ENCODE measurements at places on chromosomes 1 and 21.

- DNase-seq = no peak
Observed at GRCh38 chr1:186236921-186237320, 138.1 kb downstream of the TPR start.

DNA sequence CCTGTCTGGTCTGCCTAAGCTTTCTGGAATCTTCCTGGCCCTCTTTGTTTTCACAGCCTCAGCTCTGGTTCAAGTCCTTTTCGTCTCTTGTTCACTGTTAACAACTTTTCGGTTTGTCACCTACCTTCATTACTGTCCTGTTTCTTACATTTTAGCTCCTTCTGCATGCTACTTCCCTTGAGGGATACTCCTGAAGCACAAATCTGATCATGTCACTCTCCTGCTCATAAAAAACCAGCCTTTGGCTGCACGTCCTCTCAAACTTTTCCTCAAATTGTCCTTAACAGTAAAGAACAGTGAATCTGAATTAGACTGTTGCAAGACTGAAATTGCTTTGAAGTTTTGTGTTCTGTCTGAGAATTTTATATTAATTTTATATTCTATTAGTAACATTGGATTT is 3.3 kb downstream of the RAVER2 start:
- DNase-seq = no peak

- no peak for DNase-seq
Observed at GRCh38 chr1:166884040-166884642, 8.1 kb upstream of the TADA1 start.

GRCh38 chr1:185690527-185690926 is 43.7 kb upstream of the HMCN1 start:
- no peak for DNase-seq

DNA sequence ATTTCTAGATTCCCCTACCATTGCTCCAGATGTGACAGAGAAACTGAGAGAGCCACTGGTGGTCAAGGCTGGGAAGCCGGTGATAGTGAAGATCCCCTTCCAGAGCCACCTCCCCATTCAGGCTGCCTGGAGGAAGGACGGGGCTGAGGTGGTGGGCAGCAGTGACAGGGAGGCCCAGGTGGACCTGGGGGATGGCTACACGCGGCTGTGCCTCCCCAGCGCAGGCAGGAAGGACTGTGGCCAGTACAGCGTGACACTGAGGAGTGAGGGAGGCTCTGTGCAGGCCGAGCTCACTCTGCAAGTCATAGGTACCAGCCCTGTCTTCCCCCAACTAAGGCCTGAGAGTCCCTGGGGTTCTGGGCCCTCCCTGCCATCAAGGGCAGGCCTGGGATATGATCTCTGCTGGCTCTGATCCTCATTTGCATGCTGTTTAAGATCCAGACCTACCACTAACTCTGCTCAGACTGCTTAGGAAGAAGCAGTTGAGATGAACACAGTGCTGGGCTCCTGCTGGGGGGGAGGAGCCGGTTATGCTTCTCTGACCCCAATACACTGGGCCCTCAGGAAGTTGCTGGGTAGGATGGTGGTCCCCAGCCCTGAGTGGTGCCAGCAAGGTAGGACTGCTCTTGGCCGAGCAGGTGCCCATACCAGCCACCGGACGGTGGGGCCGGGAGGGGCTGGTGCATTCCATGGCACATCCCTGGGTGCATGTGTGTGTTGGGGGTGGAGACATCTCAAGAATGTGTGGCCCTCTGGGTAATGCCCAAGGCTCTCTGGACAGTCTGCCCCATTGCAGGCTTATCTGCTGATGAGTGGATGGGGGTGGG is 25.1 kb downstream of the IGFN1 start:
- DNase-seq = no peak

DNA sequence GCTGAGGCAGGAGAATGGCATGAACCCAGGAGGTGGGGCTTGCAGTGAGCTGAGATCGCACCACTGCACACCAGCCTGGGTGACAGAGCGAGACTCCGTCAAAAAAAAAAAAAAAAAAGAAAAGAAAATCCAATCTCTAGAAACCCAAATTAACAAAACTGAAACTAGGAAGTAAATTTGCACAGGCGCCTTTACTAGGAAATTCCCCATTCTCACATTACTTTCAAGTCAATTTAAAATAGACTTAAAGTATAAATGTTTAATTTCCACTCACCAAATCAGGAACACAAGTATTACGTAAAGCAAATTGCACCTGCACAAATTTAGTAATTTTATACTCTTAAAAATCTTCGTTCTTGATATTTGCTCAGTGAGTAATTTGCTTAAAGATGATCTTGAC is 67.8 kb upstream of the BCAR3 start:
- no peak for DNase-seq

DNA sequence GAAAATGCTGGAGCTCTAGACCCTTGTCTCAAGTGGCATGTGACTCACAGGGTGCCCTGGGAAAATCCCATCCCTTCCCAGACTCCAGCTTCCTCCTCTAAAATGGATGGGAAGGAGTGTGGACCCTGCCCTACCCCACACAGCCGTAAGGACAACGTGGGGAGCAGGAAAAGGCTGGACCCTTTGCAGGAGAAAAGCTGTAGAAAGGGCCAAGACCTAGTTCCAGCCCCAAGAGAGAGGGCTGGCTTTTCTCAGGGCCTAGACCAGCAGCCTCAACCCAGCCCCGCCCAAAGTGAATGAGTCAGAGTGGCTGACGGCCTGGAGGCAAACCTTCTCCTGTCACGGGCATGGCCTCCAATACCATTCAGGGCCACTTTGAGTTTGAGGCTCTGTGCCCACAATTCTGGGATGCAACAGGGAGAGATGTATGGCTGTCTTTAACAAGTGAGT is 1.1 kb downstream of the LAMB3 start:
- no peak for DNase-seq

DNA sequence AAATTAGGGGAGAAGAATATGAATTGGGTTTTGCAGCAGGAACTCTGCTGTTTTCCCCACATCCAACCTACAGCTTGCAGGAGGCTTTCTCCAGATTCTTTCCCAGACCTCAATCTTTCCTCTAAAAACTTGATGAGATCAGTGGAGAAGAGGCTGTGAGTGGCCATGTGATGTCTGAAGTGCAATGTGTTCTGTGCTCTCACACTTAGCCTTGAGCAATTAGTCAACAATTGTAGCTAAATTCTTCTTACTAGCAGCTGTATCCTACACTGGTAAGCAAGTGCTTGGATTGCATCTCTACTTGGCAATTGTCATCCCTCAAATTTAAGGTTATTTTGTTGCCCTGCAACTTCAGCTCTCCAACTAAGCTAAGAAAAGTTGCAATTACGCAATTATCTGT is 807.3 kb upstream of the RGS18 start:
- no peak for DNase-seq

DNA sequence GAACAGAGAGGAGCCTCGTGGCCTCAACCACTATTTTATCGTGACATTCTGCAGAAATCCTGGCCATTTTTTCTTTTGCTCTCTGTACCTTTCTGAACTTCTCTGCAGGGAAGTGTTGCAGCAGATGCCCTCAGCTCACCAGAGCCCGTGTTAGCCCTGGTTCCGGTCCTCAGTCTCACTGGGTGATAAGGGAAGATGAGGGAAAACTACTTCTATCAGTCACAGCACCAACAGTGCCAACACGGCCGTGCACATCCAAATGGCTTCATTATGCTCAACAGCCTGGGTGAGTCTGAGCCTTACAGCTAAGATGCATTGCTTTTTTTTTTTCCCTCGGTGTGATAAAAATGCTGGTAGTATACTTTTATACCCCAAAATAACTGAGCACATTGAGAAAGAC is 93.0 kb downstream of the KIF26B start:
- DNase-seq = no peak

GRCh38 chr1:114062477-114063099 is 83.3 kb downstream of the OLFML3 start:
- DNase-seq = no peak

DNA sequence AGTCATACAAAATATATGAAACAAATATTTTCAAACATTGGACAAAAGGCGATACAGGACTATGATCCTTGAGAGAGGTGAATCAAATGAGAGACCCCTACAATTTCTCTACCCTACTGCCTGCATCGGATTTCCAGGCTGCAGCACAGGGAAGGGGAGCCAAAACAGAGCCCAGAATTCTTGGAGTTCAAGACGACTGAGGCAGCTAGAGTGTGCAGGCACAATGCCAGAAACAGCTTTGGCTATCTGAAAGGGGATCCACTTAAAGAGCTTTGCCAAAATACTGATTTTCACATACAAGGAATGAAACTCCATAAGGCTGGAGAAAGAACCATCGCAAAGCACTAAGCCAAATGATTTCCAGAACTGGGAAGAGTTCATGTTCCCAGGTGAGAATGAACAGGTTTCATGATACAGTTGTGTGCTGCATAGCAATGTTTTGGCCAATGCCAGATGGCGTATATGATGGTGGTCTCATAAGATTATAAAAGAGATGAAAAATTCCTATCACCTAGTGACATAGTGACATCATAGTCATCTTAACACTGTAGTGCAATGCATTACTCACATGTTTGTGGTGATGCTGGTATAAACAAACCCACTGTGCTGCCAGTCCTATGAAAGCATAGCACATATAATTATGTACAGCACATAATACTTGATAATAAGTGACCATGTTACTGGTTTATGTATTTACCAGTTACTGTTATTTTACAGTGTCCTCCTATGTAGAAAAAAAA is 77.5 kb downstream of the KCND3 start:
- no peak for DNase-seq

- no peak for DNase-seq
Observed at GRCh38 chr1:202599669-202600431, 110.4 kb downstream of the SYT2 start.

- DNase-seq = no peak
Observed at GRCh38 chr1:26978901-26979300, 14.6 kb upstream of the TRNP1 start.

DNA sequence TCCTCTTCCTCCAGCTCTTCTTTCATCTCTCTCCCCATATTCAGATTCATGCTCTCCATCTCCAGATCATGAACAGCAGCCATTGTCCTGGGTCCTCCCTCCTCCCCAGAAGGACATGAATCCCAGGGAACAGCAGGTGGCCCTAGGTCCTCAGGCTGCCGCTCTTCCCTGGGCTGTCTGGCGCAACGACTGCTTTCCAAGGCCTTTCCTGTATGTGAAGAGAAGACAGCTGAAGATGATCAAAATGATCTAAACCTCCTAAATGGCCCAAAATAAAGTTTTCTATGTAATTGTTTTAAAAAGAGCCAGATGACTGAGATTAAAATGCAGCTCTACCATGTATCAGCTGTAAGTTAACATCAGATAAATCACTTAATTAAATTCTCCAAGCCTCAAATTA is 22.5 kb downstream of the RHBDL2 start:
- no peak for DNase-seq

DNA sequence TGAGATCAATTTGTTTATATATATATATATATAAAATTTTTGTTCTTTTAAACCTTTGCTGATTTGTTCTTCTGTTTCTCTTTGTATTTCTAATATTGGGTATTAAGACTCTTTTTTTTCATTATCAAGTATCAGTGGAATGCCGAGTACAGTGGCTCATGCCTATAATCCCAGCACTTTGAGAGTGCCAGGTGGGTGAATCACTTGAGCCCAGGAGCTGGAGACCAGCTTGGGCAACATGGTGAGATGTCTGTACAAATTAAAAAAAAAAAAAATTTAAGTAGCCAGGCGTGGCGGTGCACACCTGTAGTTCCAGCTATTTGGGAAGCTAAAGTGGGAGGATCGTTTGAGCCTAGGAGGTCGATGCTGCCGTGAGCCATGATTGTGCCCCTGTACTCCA is 67.1 kb downstream of the MAST2 start:
- no peak for DNase-seq

GRCh38 chr1:206114692-206115640 is 2.2 kb downstream of the AVPR1B start:
- DNase-seq = no peak

GRCh38 chr1:30196457-30196856 is 526.9 kb downstream of the MATN1 start:
- DNase-seq = no peak

DNA sequence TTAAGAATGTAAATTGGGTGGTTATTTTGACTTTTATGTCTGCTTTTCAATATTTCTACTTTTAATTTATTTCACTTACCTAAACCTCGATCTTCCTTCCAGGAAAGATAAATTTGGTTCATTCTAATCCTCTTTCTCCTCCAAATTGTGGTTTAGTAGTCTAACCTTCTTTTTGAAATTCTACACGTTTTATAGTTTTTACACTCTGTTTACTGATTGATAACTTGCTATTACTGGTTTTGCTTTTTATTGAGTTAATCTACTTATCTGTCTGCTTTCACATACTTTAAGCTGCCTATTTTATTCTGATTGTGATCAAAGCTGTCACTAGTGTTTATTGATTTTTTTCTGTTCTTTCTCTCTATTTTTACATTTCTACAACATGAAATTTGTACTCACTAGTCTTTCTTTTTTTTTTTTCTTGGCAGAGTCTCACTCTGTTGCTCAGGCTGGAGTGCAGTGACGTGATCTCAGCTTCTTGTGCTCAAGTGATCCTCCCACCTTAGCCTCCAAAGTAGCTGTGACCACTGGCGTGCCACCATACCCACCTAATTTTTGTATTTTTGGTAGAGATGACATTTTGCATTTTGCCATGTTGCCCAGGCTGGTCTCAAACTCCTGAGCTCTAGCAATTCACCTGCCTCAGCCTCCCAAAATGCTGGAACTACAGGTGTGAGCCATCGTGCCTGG is 27.9 kb upstream of the ERRFI1 start:
- DNase-seq = no peak

GRCh38 chr1:198499588-198499987 is 40.9 kb downstream of the ATP6V1G3 start:
- no peak for DNase-seq

DNA sequence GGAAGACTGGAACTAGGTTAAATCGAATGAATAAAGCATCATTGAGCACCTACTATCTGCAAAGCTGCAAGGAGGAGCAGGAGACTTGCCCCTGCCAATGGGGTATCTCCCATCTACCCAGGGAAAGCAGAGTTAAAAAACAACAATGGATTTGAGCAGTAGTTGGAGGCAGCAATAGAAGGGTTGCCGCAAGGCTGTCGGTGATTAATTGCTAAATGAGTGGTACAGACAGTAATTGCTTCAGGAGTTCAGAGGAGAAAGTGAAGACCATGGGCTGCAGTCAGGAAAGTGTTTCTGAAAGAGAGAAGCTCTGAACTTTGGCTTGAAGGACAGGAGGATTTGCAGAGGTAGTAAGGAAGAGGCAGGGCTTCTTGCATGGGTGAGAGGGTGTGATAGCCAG is 152.9 kb downstream of the ACTL8 start:
- no peak for DNase-seq

GRCh38 chr1:31848381-31848897 is 32.6 kb upstream of the SPOCD1 start:
- peak; percentile 21 for DNase-seq

GRCh38 chr21:39220150-39220549 is 36.9 kb upstream of the PSMG1 start:
- DNase-seq = no peak

DNA sequence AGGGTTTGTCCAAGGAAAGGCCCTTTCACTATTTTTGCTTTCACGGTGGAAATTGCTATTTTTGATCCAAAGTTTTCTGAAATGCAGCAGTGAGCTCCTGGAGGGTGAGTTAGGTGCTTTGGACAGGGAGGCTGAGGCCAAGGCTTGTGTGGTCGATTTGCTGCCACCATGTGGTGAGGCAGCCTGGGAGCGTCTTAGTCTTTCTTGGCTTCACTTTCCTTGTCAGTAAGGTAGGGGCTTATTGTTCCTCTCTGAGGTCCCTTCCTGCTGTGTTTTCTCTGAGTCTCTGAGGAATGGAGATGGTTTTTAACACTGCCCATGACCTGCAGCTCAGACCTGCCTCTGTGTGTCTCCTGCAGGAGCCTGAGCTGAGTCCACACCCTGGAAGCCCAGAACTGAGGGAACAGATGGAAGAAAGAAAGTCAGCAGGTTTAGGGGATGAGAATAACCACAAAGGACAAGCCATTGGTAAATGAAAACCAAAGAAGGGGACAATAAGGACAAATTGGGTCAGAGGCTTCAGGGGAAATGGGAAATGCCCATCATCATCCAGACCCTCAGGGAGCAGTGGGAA is 20.1 kb upstream of the S100A10 start:
- DNase-seq = no peak
